Activated B cell treated with CpG ODN at 0.5 μM for 24 hours (primary cell): ENCODE measurements at places on chromosomes 6 and 20.

GRCh38 chr6:107542192-107542668 is 52.3 kb downstream of the SOBP start:
- peaks cover 8% of the 10 kb centered on the region for H3K27me3 ChIP-seq
- no peaks in the 10 kb centered on the region for H3K36me3 ChIP-seq
- H3K4me1 ChIP-seq, result no peaks in the 10 kb centered on the region

DNA sequence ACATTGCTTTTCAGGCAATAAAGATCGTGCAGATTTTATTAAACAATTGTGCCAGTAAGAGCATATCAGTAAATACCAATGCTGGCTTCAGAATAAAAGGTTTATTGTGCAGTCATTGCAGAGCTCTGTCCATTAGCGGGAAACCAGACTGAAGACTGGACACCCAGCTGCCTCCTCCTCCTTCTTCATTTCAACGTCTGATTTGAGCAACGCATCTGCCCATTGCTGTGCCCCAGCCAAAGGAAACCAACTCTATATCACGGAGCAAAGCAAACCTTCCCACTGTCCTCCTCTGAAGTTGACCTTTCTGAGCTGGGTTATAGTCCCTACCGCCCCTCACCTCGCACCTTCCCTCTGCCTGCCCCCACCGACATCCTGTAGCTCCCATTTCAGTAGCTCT is 80.8 kb downstream of the SLC22A23 start:
- H3K4me1 ChIP-seq, result peaks cover 3% of the 10 kb centered on the region
- H3K27me3 ChIP-seq, result peaks cover 18% of the 10 kb centered on the region
- no peak overlapping the region for H3K27ac ChIP-seq
- no peak for DNase-seq
- H3K4me3 ChIP-seq, result no peak overlapping the region
- H3K36me3 ChIP-seq, result no peaks in the 10 kb centered on the region

DNA sequence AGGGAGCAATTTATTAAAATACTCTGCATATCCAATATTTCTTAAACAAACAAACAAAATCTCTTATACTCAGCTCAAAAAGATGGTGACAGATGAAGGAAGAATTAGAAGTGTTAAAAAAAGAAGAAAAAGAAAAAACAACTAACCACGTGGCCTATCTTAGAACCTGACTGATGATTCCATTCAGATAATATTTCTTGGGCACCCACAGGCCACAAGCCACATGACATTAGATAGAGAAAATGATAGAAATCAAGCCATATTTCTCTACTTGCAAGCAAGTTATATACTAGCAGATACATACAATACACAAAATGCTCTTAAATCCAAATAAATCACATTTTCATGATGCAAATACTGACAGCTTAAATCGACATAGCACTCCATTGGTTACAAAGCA is 14.5 kb upstream of the RAMACL start:
- no peak for DNase-seq
- H3K4me3 ChIP-seq, result no peak overlapping the region
- H3K27ac ChIP-seq, result no peak overlapping the region
- no peaks in the 10 kb centered on the region for H3K4me1 ChIP-seq

- no peak overlapping the region for H3K4me3 ChIP-seq
- H3K4me1 ChIP-seq, result no peaks in the 10 kb centered on the region
- no peak for DNase-seq
- H3K27me3 ChIP-seq, result no peaks in the 10 kb centered on the region
- H3K27ac ChIP-seq, result no peak overlapping the region
- no peaks in the 10 kb centered on the region for H3K36me3 ChIP-seq
These were observed 13.7 kb downstream of the C6orf132 start for GRCh38 chr6:42128460-42129359.

- peaks cover 8% of the 10 kb centered on the region for H3K4me1 ChIP-seq
- H3K27me3 ChIP-seq, result no peaks in the 10 kb centered on the region
- H3K36me3 ChIP-seq, result no peaks in the 10 kb centered on the region
- no peak overlapping the region for H3K4me3 ChIP-seq
- DNase-seq, result no peak
- no peak overlapping the region for H3K27ac ChIP-seq
These were observed 7.1 kb upstream of the MYLK2 start for GRCh38 chr20:31811796-31812728.
